ENCODE measurements at places on chromosomes 1 and 21.

DNA sequence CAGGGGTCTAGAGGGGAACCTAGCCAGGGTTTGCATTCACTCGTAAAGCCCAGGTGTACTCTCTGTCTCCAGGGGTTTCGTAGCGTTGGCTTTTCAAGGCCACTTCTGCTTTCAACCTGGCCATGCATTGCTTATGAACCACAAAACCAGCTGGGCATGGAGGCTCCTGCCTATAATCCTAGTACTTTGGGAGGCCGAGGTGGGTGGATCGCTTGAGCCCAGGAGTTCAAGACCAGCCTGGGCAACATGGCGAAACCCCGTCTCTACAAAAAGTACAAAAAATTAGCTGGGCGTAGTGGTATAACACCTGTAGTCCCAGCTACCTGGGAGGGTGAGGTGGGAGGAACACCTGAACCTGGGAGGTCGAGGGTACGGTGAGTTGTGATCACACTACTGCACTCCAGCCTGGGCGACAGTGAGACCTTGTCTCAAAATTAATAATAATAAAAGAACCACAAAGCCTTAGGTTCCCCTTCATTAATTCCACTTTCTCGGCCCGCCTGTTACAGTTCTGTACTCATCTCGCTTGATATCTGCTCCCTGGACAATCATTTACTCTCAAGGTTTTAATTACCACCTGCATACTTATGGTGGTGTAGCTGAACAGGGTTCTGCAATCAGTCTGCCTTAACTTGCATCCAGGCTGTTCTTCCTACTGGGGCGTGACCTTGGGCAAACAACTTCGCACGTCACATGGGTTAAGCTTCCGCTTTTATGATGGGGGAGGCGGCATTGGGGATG, 6.1 kb downstream of the SLC16A4 start:
- DNase-seq = no peak

DNA sequence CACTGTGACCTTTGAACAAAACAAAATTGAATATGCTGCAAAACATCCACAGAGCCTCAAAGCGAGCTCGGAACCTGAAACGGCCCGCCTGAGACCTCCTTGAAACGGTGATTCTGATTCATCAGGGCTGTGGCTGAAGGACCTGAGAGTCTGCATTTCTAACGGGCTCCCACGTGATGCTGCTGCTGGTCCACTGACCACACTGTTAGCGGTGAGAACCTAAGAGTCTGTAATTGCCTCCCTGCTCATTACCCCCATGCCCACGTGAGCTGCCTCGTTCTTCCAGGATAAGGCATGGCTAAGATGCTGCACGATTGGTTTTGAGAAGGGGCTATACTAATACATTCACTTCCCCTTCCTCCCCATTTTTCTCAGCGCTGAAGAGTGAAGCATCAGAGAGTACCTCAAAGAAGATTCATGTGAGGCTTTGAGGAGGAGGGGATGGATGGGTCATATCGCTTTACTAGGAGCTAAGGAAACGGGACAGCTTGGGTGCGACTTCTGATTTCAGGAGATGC, 9.7 kb downstream of the TLR5 start:
- DNase-seq = no peak

GRCh38 chr21:38165466-38166172, 91.2 kb upstream of the KCNJ15 start:
- no peak for DNase-seq

GRCh38 chr1:44630116-44630515, 44.2 kb downstream of the TMEM53 start:
- DNase-seq = no peak

DNA sequence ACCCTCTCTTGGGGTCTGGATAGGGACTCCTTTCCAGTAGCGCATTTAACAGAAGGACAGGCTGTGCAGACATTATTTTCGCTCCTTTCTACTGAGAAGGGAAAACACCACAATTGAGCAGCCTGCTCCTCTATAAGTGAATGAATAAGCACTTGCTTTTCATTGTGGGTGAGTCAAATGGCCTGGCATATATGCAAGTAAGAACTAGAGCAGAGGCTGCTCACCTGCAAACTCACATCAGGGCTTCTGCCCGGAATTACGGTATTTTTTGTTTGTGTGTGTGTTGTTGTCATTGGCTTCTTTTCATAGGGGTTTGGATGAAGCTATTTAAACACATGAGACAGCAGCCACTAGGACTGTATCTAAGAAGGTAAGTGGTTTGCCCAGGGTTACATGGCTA, 200.1 kb upstream of the CAMK1G start:
- no peak for DNase-seq
